ENCODE measurements at places on chromosomes 7 and 10. TPM values are rescaled to one million over a fixed set of nuclear protein-coding genes. Genes with fewer than 3 reads are reported as not detected.

The THSD7A gene
- 0.05 TPM for total RNA-seq

The ZPBP gene
- total RNA-seq, result not detected

The OPN1SW gene
- not detected for total RNA-seq

The ZNF736 gene
- 6.1 TPM for total RNA-seq

The DNAJC12 gene
- 1.4 TPM for total RNA-seq
